ENCODE measurements at places on chromosomes 1 and 21.
A peak's percentile ranks its signal among the peaks of the same experiment; 100 is the strongest.

GRCh38 chr1:82849460-82849859 lies 1048.7 kb downstream of the ADGRL2 start:
- DNase-seq, result no peak

DNA sequence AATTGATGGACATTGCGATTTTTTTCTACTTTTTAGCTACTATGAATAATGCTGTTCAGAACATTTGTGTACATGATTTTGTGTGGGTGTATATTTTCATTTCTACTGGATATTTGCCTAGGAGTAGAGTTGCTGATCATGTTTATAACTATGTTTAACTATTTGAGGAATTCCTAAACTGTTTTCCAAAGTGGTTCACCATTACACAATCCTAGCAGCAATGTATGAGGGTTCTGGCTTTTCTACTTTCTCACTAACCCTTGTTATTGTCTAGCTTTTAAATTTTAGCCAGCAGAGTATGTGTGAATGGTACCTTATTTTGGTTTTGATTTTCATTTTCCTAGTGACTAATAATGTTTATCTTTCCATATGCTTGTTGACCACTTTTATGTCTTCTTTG lies 86.2 kb downstream of the ATG4C start:
- DNase-seq, result no peak

DNA sequence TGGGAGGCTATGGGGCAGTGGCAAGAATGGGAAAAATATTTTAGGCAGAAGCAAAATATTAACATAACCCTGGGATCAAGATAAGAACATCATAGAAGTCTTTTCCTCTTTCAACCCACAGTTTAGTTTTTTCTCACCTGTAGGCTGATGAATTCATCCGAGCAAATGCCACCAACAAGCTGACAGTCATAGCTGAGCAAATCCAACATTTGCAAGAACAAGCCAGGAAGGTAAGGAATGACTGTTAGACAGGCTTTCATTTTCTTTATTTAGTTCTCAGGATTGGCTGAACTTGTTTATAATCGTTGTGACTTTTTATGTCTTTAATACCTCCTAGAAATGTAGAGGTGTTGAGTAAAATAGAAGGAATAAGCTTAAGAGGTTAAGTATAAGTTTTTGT lies 6.4 kb downstream of the C1orf50 start:
- no peak for DNase-seq

DNA sequence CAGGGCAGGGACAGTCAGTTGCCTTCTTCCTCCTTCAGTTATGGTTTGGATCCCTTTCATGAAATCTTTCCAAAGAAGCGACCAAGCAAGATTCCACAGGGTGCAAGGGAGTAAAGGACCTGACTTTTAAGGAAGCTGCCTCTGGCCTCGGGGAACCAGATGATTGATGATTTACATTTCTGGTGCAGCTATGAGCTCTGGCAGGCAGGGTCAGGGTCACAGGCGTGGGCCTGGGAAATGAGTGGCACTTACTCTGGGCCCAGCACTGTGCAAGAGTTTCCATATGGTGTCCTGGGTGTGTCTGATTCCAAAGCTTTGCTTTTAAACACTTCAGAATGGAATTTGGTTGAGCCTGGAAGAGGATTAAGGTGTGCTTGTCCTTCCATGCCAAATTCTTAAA lies 7.2 kb upstream of the CRABP2 start:
- DNase-seq, result no peak

GRCh38 chr1:24506691-24507381 lies 4.2 kb downstream of the RCAN3 start:
- DNase-seq, result no peak

GRCh38 chr1:14138687-14139086 lies 438.7 kb downstream of the PRDM2 start:
- peak; percentile 65 for DNase-seq

DNA sequence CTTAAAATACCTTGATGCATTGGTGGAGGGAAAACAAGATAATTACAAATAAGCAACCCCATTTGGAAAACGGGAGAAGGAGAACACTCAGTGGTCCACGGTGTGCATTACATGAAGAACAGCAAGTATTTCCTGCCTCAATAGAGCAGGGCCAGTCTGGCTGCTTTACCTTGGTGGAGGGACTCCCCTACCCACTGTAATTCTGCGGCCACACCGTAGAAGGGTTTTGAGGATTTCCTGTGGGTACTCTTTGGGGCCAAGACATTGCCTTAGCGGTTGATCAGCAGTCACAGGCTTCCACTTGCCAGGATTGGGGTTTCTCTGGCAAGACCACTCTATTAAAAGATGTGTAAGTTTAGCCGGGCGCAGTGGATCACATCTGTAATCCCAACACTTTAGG lies 16.3 kb upstream of the TMEM54 start:
- DNase-seq, result no peak

DNA sequence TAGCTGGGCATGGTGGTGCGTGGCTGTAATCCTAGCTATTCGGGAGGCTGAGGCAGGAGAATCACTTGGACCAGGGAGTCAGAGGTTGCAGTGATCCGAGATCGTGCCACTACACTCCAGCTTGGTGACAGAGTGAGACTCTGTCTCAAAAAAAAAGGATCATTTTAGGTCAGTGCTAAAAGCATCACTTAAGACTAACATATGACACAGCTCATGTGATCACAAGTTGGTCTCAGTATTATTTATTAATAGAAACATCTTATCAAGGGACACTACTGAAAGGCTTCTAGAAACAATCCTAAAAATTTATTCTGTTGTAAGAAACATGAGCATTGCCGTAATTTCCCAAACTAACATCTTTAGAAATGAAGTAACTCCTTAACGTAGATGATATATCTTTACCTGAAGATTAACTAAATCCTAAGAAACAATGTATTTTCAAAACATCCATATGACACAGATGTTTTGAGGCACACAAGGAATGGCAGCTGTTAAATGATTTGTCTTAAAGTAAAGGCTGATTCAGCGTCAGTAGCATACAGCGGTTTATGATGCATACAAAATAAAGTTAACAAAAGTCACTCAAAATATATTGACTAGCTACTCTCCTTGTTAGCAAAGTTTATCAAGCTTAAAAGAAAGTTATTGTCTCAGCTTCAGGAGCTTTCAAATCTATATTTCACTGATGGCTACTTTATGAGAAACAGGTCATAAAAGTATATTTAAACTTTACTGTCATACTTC lies 2.6 kb downstream of the NIBAN1 start:
- DNase-seq, result no peak

DNA sequence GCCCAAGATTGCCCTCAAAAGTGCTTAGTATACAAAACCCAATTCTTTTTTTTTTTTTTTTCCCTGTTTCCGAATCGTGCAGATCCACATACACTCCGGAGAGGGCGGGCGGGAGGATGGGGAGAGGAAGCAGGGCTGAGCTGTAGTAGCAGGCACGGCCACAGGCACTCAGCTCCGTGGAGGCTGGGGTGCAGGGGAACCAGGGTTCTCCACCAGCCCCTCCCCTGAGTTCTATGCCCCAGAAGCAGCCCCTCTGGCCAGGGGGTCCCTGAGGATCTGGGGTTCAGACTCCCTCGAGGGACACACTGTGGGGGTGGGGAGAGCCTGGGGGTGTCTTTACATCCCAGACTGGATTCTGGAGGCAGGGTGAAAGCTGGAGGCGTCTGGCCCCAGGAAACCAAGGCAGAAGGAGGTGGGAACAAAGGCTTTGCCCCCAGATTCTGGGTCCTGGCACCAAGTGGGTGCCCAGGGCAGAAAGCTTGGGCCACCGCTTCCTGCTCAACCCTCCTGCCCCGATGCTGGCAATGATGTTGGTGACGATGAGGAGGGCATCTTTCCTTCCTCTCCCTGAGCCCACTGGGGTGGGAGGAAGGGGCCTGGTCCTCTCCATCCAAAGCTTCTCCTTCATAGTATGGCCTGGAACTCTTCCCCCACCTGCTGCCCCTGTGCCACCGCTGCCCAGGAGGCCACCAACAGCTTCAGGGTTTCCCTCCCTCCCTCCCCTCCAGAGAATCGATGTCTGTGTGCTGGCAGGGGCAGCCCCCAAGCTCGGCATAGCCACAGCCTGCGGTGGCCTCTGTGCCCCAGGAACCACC lies 106.4 kb upstream of the TARDBP start:
- DNase-seq, result no peak

GRCh38 chr1:35505911-35506798 lies 51.0 kb downstream of the KIAA0319L start:
- peak; percentile 4 for DNase-seq

DNA sequence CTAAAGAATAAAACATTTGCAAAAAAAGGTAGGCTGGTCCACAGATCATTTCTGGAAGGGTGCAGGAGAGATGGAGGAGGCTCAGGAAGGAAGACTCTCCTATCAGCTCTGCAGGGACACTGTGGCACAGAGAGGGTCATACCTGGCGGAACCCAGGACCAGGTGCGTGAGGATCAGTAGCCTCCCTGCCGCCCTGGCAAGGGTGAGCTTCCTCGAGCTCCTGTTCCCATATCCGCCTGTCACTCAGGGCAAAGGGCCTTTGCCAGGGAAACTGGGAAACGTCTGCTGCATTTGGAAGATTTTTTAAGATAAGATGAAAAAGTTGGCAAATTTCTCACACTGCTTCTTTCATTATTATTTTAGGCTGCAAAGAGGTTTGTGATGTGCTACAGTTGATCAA lies 112.1 kb upstream of the TIAM1 start:
- no peak for DNase-seq

- DNase-seq, result no peak
Observed at GRCh38 chr21:44955141-44955797, 15.4 kb downstream of the SLX9 start.

DNA sequence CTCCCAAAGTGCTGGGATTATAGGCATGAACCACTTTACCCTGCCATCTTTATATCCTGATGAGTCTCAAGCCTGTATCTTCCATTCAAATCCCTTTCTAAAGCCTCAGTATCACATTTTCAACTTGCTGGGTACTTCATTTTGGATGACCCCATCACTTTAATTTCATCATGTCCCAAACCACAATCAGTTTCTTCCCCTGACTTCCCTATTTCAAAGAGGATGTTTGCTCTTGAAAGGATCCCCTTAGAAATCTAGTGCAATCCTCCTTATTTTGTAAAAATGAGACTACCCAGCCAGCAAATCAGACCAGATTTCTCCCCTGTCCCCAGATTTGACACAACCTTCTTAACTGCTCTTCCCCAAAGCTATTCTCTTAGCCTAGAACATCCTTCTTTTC lies 7.0 kb upstream of the TRIT1 start:
- no peak for DNase-seq

DNA sequence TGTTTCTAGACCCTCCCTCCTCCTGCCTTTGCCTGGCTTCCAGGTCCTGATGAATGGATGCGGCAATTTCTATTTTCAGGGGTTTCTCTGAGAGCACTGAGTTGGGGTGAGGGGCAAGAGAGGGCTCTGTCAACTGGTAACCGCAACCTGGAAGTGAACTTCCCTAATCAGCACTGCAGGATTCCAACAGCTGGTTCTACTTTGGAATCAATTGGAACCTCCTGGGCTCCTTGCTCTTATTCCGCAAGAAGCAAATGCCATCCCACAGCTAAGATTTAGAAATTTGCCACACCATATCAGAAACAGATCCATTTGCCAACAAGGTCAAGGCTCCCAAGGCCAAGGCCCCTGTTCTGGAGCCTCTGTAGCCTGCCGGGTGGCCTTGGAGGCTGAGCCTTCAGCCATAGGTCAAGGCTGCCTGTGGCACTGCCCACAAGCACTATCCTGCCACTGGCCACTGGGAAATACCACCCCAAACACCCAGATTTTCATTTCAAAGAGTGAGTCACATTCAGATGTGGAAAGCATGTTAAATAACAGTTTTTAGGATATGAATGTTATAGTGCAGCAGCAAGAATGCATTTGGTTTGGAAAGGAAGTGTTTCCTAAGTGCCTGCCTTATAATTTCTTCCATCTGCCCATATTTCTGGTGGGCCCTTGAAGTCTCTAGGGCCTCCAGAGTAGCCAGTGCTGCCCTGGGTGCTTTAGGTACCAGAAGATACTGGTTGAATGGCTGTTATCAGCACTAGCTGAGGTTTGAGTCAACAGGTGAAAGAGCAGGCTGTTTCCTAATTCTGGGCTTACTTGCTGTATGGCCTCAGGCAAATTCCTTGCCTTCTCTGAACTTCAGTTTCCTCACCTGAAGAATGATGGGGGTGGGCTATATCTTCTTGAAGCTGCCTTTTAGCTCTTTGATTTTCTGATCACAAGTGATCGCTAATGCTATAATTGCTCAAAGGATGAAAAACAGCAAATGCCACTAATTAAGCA lies 56.3 kb upstream of the JUN start:
- no peak for DNase-seq

DNA sequence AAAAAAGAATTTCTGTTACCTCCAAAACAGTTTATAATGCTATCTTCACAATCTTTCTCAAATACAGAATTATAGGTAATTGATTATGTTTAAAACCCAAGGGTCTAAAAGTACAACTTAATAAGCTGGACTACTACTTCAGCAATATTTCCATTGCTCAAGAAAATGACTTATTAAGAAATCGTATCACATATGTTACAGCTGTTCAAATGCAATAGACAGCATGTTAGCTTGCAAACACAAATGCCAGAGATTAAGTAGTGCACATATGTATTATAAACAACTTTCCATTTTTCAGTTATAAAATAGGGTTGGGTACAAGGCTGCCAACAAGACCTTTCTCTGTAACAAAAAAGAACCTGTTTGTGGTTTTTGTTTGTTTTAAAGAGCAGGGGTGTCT lies 211.0 kb upstream of the DMRTA2 start:
- DNase-seq, result no peak

DNA sequence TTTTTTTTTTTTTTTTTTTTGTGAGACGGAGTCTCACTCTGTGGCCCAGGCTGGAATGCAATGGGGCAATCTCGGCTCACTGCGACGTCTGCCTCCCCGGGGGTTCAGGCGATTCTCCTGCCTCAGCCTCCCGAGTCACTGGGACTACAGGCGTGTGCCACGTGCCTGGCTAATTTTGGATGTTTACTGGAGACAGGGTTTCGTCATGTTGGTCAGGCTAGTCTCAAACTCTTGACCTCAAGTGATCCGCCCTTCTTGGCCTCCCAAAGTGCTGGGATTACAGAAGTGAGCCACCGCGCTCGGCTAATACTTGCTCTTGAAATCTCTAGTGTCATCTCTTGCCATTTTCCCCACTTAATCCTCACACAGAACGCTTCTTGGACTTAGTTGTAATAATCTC lies 1.1 kb upstream of the SYCP1 start:
- no peak for DNase-seq

DNA sequence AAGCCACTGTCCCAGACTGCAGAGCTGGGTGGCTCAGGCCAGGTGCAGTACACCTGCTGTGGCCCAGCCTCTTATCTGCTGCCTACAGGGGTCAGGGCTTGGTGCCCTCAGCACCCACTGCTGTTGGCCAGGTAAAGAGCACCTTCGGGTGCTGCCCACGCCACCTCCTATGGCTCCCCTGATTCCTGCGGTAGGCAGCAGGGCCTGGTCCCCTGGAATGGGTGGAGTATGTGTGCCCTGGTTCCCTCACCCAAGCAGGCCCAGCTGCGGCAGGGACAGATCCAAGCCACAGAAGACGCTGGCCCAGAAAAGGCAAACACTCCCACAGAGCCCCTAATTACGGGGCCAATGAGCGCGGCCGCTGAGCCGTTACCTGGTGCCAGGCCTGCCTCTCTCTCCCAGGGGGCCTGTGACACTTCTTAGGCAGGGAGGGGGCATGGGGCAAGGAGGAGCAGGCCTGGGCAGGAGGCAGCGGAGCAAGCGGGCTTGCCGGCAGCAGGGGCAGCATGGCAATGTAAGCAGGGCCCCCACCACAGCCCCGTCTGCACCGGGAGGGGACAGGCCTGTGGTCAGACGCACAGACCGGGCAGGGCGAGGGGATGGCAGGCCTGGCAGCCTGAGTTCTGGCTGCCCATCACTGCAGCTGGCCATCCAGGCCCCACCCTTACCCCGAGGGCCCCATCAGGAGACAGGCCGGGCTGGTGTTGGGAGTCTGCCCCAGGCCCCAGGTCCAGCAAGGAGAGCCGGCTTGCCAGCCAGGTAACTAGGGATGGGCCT lies 19.0 kb downstream of the ESPN start:
- DNase-seq, result no peak

- DNase-seq, result peak; percentile 54
Observed at GRCh38 chr1:93573940-93574469, 107.6 kb downstream of the BCAR3 start.
